ENCODE measurements at places on chromosomes 6 and 20.
A peak's percentile ranks its signal among the peaks of the same experiment; 100 is the strongest.

DNA sequence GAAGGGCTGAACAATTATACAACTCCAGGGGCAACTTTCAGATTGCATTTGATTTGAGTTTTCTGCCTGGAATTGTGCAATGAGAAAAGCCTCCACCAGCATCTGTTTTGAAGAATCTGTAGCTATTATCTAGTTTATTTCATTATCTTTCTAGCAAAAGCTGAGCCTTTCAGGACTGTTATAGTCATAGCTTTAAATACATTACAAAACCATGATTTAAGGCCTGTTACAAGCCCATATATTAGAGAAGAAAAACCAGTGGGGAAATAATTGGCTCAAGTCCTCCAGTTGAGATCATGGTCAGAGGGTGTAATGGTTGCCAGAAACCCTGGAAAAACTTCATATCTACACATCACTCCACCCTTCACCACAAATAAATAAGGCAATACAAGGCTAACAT, 676.2 kb downstream of the HDGFL1 start:
- no peak for DNase-seq

GRCh38 chr20:2698186-2698817, 5.7 kb downstream of the EBF4 start:
- no peak for DNase-seq

GRCh38 chr20:17457588-17458190, 73.5 kb downstream of the BFSP1 start:
- DNase-seq = no peak

DNA sequence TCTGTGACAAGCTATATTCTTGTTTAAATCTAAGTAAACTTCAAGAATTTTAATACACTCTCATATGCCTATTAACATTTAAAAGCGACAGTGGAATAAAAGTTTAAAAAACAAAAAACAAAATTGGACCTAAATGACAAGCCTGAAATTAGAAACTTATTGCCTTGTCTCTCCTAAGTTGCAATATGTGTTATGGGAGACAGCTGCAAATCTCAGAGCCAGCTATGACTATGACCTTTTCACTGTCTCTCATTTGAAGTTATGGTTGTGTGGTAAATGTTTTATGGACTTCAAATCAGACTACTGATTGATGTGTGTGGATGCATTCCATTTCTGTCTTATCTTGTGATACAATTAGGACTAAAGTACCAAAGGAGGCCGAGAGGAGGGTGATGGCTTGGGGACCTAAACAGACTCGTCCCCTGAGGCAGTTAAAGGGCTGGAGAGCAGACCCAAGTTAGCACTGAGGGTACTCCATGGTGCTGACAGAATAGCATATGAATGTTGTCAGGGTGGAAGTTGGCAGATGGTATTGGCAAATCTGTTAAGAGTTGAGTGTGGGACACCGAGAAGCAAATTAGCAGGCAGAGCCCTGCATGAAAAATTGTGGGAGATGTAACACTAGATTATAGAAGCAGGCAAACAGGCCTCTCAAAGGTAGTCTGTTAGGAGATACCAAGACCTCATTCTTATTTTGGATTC, 930.1 kb upstream of the MAN1A1 start:
- no peak for DNase-seq

DNA sequence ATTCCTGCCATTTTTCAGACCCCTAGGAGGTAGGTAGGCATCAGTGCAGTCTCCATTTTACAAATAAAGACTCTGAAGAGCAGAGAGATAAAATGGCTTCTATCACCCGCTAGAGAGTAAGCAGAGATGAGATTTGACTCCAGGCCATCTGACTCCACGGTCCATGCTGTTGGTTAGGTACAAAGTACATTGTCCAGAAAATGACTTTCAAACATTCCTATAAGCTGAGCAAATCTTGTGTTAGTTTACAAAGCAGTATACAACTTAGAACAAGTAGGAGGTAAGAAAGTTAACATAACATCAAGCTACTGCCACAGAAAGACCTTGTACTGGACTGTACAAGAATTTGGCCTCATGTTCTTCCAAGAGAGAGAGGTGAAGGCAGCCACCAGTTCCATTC, 14.9 kb downstream of the BTN1A1 start:
- DNase-seq = no peak

DNA sequence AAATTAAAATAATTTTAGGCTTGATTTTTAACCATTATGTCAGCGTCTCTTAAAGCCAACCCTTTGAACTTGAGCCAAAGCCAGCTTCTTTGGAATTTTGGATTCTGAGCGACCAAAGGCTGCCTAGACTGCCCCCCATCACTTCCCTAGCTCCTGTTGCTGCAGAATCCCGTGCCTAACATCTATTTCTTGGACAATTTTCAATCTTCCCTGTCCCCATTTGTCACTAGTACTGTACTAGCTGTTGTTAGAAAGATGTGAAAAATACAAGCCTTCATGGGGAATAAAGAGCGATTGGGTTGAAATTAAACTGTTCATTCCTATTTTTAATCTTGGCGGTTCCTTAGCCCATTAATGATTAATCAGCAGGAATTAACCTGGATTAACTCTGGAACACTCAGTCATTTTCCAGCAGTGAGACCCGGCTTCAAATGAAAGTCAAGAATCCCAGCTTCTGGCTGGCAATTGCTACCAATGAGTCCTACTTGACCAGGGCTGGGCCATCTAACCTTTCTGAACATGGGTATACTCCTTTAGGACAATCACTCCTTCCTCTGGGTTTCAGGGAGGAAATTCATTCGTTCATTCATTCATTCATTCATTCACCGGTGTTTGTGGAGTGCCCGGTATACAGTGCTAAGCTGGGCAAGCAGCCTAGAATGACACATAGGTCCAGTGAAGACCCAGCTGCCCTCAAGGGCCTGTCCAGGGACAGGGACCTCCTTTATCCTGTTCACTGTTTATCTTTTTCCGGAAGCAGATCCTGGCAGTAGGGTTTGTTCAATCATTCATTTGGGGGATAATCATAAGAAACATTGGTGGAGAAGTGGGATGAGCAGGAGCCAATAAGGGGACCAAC, 1.4 kb upstream of the RRBP1 start:
- DNase-seq = no peak

DNA sequence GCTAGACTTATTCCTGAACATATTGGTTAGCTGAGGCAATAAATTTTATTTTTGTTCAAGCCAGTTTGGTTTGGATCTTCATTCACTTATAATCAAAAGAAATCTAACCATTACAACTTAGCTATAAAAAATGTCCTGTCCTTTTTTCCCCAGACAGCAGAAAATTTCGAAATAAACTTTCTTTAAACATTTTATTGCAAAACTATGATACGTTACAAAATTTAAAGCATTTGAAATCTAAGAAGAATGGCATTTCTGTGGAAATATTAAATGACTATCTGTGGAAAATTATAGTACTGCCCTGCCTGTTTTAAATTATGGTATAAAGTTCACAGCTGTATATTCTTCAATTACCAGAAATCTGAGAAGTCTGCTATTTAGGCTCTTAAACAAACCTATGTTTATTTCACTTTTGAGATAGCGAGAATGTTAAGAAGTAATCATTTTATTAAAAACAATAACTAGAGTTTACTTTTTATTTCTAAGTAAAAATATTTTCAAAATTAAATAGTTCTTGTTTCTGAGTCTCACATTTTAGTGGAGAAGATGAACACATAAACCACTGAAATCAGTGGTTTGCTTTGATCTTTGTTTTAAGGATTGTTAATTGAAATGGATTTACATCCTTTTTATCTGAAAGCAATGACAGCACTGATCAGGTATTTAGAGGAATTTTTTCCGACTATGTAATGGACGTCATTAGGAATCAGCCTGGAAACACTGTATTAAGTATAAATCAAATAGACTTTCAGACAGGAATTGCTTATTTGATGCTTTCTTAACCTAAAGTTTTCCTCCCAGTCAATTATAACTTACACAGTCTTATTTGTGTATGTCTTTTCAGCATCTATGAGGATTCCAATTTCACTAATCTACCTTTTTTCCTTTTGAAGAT, 553.7 kb downstream of the COL12A1 start:
- no peak for DNase-seq

GRCh38 chr6:82270881-82271635, 23.5 kb upstream of the IBTK start:
- DNase-seq = no peak

DNA sequence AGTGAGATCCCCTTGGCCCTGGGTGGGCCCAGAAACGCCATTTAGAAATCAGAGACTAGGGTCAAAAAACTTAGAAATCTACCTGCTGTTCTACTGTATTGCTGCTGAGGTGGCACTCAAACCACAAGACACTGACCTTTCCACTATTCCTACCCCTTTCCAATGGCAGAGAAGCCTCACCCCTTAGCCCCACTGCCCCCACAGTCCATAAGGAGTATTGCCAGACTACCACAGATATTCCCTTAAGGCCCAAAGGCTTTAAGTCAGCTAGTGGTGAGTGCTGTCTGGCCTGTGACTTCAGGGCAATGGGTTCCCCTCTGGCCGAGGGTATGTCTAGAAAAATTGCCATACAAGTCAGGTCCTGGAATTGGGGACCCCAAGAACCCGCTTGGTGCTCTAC, 656.1 kb downstream of the COL12A1 start:
- no peak for DNase-seq

- no peak for DNase-seq
Observed at GRCh38 chr6:170222498-170223471, 68.1 kb downstream of the DLL1 start.

GRCh38 chr20:41599699-41600104, 18.5 kb downstream of the CHD6 start:
- no peak for DNase-seq

DNA sequence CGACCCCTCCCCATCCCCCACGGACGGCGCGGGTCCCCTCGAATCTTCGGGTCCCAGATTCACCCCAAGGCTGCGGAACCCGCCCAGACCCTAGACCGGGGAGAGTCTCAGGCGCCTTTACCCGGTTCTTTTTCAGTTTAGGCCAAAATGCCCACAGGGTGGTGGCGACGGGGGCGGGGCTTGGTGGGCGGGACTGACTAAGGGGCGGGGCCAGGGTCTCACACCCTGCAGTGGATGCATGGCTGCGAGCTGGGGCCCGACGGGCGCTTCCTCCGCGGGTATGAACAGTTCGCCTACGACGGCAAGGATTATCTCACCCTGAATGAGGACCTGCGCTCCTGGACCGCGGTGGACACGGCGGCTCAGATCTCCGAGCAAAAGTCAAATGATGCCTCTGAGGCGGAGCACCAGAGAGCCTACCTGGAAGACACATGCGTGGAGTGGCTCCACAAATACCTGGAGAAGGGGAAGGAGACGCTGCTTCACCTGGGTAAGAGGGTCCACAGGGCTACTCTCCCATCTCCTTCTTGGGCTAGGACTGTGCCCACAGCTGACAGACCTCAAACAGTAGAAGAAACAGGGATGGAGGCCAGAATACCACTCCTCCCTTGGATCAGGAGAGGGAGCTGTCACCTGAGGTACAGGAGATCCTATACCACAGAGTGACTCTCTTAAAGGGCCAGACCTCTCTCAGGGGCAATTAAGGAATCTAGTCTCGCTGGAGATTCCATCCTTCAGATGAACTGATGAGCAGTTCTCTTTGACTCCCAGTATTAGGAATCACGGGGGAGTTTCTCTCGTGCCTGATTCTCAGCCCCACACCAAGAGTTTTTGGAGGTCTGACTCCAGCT, 942 bp downstream of the HLA-E start:
- DNase-seq = no peak

- no peak for DNase-seq
Observed at GRCh38 chr6:45728674-45729073, 287.0 kb downstream of the CLIC5 start.

- DNase-seq = no peak
Observed at GRCh38 chr6:38460186-38460585, 179.5 kb downstream of the BTBD9 start.

- DNase-seq = no peak
Observed at GRCh38 chr6:4909063-4909706, 94.7 kb downstream of the RPP40 start.

DNA sequence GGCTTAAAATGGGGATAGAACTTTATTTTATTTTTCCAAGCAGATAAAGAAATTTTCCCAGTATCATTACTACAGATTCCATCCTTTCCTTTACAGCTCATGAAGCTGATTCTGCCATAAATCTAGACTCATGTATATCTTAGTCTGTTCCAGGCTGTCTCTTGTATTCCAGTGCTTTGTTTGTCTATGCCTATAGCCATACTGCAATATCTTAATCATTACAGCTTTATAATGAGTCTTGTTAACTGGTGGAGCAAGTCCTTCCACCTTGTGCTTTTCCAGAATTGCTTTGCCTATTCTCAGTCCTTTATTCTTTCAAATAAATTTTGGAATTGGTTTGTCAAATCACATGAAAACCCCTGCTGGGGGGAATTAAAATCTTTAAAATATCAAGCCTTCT, 99.2 kb downstream of the MAP3K5 start:
- no peak for DNase-seq

- no peak for DNase-seq
Observed at GRCh38 chr20:62710886-62711702, 2.5 kb downstream of the NTSR1 start.

GRCh38 chr6:48188158-48188557, 77.2 kb upstream of the PTCHD4 start:
- DNase-seq = no peak

GRCh38 chr6:21596949-21597682, 3.6 kb downstream of the SOX4 start:
- no peak for DNase-seq

DNA sequence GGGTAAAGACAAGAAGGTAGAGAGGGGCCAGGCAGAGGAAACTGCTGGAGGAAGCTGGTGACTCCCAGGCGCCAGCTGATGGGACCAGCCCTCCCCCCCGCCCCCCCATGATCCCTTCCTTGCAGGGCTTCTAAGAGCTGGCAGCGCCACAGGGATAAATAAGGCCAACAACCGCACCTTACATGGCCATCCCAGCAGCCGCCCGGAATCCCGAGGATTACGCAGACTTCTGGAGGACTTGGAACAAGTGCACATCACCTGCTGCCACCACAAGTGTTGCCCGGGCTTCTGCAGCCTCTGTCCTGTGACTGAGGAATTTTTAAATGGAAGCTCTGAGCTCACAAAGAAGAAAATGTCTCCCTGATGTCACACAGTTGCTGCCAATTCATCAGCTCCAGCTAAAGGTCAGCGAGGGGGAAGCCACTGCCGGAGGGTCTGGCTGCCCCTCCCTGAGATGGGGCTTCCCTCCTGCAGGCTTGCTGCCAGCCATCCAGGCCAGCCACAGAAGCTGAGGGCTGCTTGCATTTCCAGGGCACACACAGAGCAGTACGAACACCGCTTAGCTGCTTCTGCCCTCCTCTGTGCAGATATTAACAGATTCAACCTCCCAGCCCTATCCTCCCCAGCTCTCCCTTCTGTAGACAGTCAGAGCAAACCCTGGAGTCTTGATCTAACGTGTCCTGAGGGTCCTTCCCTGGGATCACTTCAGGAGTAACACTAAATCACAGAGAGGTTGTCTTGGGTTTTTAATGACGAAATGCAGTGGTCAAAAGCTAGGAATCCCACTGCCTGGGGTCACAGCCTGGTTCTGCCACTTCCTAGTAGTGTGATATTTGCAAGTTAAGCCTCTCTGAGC, 38.6 kb upstream of the PIM1 start:
- DNase-seq = peak; percentile 52

DNA sequence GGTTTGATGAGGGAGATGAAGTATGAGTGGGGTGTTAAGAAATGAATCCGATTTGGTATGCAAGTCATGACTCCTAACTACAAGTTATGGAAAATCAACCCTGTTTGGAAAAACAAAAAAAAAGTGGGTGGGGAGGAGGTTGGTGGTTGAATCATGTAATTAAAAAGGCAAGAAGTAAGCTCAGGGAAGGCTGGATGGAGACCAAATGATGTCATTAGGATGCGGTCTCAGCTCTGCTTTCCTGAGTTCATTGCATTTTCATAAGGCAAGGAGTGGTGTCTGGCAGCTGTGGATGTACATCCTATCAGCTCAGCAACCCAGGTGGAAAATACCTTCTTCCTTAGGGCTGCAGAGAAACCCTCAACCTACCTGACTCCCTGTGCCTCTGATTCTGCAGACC, 60.4 kb upstream of the AKAP12 start:
- no peak for DNase-seq

GRCh38 chr20:42496595-42496994, 693.1 kb downstream of the PTPRT start:
- DNase-seq = no peak
